ENCODE measurements at places on chromosomes 11 and 22.

DNA sequence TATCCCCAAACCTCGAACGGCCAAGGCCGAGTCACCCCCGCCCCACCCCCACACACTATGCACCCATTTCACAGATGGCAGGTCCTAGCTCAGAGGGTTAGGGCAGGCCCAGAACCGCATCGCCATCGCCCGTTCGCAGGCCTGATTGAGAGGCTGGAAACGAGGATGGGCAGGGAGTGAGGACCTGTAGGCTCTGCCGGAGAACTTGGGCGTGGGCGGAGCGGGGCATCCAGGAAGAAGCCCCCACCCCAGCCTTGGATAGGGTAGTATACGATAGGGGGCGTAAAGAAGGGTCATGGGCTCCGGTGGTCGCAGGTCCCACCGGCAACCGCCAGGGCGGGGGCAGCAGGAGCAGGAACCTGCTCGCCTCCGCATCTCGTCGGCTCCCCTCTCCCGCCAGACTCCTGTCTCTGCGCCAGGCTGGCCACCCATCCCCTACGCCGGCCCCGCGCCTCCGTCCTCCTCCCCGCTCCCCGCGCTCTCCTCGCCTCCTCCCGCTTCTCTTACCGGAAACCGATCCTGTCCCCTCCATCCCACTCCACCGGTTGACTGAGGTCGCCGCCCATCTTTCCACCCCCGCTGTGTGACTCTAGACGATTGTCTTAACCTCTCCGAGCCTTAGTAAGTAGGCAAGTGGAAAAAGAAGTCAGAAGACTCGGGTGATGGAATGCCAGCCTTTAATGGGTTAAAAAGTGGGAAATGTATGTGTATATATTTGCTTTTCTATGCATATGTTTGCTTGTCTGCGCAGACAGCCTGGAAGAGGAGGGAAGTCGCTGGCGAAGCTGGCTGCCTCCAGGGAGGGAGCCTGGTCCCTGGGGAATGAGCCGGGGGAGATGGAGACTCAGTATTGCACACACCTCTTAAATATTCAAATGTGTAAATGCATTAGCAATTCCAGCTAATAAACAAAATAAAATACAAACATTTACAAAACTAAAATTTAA lies 52.8 kb downstream of the CYTH4 start:
- DNase-seq, result no peak

DNA sequence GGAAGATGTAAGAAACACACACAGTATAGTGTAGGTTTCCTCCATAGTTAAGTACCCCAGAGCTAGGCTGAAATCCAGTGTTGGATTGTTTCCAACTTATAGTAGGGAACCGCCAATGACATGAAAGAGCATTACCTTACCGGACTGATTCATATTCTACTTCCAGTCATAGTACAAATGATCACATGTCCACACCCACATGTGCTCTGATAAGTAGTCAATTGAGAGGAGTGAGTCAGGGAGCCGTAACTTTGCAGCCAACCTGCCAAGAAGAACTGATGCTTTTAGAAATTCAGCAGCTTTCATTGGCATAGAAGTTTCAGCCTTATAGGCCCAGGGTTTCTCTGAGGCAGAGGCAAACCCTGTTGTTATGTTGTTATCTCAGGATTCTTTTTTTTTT lies 240.6 kb downstream of the ETS1 start:
- no peak for DNase-seq

- no peak for DNase-seq
These were observed 382.6 kb upstream of the SYN3 start for GRCh38 chr22:33440756-33441155.

- no peak for DNase-seq
These were observed 95.8 kb downstream of the BDNF start for GRCh38 chr11:27604416-27604815.

DNA sequence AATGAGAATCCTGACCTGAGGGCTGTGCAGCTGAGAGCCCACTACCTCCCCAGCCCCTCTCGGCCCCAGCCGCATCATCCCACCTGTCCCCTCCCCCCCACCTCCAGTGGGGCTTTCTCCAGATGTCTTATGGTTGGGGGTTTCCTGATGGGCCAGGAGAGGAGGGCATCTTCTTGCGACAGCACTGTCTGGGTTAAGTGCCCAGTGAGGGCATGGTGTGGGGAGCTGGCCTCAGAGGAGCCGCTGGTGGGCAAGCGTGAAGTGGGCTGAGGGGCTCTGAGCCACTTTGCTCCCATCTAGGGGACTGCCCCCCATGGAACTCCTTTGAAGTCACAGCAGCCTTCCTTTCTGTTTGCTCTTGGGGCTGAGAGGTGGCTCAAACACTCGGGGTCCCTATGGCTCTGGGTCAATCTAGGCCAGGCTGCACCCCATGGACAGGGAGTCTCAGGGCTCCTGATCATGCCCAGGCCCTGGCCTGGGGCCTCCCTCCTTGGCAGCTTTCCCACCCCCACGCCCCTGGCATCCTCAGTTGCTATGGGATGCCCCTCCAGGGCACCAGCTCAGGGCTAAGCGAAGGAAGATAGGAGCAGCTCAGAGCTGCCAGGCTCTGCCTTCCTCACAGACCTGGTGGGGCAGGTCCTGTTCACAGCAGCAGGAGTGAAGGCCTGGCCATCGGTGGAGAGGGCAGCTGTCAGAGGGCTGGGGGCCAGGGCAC lies 11.0 kb upstream of the MIEF1 start:
- no peak for DNase-seq

DNA sequence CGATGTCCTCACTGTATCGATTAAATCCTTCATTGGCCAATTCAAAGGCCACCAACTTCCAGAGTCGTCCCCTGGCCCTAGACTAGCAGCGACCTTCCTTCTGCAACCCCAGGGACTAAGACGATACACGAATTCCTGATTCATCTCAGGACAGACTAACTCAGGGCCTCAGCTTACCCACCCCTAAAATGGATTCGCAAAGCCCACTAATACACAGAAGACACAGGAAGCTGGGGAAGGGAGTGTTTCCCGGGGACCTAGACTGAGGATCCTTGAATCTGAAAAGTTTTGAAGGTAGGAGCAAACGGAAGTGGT lies 509 bp downstream of the LAMTOR1 start:
- DNase-seq, result no peak

DNA sequence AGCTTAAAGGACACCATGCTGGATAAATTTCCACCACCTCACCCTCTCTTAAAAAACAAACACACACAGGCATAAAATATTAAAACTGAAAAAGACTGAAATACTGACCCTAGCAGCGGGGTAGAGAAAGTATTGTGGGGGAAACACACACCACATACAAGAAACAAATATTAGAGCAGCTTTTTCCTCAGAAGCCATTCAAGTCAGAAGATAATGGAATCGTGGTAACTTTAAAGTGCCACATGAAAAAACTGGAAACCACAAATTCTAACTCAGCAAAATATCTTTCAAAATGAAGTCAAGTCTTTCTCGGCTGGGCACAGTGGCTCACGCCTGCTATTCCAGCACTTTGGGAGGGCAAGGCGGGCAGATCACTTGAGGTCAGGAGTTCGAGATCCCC lies 223.2 kb downstream of the DYNC2H1 start:
- DNase-seq, result no peak

DNA sequence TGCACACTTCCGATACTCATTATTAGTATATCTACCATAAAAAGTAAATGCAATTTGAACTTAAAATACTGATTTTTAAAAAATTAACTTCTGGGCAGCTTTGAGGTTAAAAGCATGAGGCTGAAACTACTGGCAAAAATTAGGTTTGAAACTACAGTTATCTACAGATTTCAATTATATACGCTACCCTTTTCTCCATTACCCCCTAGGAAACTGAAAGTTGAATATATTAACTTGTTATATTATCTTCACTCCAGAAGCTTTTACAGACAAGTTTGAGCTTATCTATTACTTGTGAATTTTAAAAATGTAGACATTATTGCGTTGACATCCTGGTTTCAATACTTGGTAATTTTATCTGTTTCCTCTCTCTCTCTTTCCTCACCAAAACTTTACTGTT lies 96.7 kb upstream of the DDI1 start:
- DNase-seq, result no peak

DNA sequence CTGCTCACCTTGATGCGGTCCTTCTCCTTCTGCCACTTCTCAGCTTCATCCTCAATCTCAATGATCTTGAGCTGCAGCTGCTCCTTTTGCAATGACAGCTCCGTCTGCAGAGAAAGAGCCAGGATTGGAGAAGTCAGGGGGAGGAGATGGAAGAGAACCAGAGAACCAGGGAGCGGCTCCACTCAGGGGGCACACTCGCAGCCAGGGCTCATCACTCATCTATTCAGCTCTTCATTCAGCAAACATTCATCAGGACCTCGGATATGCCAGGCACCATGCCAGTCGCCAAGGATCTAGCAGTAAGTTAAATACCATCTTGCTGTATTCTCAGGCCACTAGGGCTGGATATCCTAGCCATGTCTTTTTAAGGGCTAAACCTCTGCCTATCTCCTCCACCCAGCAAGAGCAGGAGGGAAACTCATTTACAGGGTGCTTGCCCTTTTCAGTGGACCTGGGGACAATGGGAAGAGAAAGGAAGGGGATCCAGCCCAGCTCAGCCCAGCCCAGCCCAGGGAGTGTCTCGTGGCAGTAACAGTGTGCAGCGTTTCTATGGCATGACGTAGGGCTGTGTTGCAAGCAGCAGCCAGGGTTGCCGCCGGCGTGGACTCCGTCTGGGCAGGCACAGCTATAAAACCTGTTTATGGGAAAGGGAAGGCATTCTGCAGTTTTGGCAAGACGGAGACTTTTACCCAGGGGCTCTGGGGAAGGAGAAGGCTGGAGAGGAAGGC lies 9.4 kb downstream of the TRIM29 start:
- peak; percentile 61 for DNase-seq

DNA sequence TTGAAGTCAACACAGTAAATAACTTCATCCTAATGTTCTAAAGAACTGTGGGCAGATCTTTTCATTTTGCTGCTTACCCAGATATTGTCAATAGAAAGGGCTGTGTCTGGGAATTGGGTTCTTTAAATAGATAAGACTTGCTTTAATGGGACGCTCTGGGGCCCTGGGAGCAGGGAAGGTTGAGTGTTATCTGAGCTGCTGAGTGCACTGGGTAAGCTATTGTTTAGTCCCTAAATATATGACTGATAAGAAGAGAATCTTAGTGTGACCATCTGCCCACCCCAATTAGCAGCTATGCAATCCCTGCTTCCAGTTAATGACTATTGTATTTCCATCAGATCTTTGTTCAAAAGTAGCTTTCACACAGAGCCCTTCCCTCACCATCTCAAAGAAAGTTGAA lies 44.4 kb downstream of the ARHGAP42 start:
- DNase-seq, result no peak

GRCh38 chr11:69251639-69252489 lies 42.1 kb upstream of the MYEOV start:
- peak; percentile 58 for DNase-seq

- DNase-seq, result no peak
These were observed 22.1 kb downstream of the MTFP1 start for GRCh38 chr22:30447656-30448055.

DNA sequence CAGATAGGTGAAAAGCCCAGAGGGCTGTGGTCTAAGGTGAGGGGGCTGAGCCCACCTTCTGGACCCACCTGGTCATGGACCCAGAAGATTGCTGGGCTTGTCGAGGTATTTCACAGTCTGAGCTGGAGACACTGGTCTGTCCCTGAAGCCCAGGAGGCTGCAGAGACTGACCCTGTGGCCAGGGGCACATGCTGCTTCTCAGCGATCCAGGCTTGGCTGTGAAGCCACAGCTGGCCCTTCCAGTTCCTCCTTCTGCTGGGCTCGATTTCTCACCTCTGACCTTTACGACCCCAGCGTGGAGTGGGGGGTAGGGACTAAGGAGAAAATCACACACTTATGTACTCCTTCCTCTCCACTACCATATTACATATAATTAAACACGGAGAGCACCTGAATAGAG lies 88.5 kb downstream of the NECTIN1 start:
- DNase-seq, result no peak

- DNase-seq, result no peak
These were observed 54.1 kb upstream of the SLC36A4 start for GRCh38 chr11:93251922-93252321.

DNA sequence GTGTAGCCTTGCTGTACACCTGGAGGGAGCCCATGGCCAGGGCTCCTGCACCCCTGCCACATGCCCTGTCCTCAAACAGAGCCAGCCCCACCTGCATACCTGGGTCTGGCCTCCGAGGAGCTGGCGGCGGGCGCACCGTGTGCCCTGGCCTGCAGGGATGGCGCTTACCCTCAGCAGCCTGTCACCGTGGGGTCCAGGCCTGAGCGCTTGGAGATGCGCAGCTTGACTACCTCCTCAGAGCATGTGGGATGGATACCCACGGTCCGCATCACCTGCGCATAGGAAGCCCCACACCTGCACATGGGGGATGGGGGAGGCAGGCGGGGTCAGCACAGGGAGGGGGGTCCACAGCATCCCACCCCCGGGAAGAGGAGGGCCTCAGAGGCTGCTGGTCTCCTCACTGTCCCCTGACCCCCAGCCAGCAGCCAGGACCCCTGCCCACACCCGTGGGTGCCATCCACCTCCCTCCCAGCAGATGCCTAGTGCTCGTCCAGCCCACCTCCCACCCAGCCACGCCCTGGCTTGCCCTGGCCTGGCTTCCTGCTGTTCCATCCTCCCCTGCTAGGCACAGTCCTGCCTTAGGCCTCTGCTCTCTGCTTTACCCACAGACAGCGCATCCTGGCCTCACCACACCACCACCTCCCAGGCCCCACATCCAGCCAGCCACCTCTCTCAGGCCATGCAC lies 22.4 kb upstream of the GNB1L start:
- DNase-seq, result no peak

- DNase-seq, result no peak
These were observed 19.5 kb upstream of the SIK3 start for GRCh38 chr11:117117681-117118080.

- DNase-seq, result no peak
These were observed 101.4 kb downstream of the C11orf58 start for GRCh38 chr11:16839821-16840220.

GRCh38 chr11:36119300-36119699 lies 169.9 kb downstream of the COMMD9 start:
- DNase-seq, result no peak

- DNase-seq, result peak; percentile 58
These were observed 137.7 kb downstream of the WT1 start for GRCh38 chr11:32297611-32298011.

DNA sequence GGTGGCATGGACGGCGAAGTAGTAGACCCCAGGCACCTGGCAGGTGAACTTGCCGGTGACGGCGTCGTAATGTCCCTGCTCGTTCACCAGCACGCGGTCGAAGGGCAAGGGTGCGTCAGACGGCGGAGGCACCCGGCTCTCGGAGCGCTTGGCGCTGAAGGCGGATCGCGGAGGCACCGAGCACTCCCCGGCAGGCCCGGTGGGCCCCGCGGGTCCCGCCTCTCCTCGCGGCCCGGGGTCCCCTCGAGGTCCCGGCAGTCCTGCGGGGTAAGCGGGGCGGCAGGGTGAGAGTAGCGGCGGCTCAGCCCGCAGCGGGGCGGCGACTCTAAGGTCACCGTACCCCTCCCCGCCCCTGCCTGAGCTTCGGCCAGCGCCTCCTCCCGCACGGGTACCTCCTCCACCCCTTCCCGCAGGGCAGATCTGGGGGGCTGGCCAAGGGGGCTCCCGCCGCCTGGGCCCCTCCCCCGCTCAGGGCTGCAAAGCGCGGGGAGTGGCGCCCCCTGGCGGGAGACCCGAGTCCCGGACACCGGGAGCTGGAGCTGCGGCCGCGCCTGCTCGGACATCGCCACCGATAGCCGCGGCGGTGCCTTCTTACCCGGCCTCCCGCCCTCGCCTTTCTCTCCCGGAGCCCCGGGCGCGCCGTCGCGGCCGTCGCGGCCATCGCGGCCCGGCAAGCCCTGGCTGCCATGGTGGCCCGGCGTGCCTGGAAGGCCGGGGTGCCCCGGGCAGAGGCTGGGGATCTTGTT lies 921 bp downstream of the C1QTNF5 start:
- DNase-seq, result no peak

- no peak for DNase-seq
These were observed 9.2 kb downstream of the OR51F2 start for GRCh38 chr11:4830346-4830745.

- DNase-seq, result no peak
These were observed 814.5 kb downstream of the TBC1D22A start for GRCh38 chr22:47576908-47577307.

Measured in urothelium cell line (cell line).